ENCODE measurements at places on chromosomes 2 and 18.

DNA sequence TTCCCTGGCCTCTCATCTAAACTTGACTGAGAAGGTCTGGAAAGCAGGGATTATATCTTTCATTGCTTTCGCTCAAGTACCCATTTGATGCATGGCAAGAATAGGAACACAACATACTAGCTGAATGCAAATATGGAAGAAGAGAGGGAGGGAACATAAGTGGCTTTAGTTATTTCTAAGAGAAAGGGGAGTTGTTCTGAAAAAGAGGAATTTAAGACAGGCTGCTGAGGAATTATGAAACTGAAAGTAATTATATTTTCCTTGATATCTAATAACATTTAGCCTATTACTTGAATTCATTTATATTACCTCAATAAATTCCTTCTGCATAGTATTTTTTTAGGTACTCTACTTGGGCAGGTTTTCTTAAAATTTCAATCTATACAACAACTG, 105.8 kb upstream of the TTN start:
- DNase-seq, result no peak

GRCh38 chr2:25341011-25341727, 556 bp downstream of the DNMT3A start:
- DNase-seq, result peak; percentile 43

GRCh38 chr2:165868211-165868610, 74.2 kb upstream of the GALNT3 start:
- no peak for DNase-seq

GRCh38 chr2:234290671-234291070, 206.2 kb downstream of the ARL4C start:
- peak; percentile 60 for DNase-seq

DNA sequence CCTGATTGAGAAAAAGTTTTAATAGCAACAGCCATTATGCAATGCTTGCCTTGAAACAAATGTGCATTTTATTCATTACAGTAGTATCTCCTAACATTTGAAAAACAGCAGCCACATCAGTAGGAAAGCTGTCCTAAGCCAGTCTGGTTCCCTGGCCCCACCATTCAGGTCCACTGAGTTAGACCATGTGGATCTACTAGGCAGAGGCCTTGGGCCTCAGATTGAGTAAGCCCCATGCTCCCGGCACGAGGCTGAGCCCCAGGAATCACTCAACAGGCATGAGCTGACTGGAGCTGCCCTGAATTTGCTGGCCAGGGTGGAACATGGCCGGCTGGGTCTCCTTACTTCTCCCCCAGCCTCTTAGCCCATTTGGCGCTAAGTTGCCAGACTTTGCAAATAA, 103.4 kb downstream of the ZFP36L2 start:
- no peak for DNase-seq

DNA sequence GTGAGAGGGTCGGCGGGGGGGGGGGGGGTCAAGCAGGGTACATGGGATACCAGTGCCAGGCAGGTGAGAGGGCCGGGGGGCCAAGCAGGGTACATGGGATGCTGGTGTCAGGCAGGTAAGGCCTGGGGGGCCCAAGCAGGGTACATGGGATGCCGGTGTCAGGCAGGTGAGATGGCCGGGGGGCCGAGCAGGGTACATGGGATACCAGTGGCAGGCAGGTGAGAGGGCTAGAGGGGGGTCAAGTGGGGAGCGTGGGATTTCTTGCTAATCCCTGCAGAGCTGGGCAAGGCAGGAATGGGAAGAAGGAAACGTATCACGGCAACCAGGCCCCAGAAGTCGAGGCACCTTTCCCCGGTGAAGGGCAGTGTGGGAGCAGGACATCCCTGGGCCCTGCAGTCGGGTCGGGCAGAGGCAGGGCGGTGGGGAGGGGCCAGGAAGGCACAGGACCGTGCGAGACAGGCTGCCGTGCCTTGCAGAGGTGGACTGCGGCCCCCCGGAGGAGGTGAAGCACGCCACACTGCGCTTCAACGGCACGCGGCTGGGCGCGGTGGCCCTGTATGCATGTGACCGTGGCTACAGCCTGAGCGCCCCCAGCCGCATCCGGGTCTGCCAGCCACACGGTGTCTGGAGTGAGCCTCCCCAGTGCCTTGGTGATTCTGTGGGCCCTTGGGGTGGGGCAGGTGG, 49.3 kb downstream of the MTERF4 start:
- DNase-seq, result no peak

GRCh38 chr18:7524786-7525185, 42.3 kb upstream of the PTPRM start:
- no peak for DNase-seq

DNA sequence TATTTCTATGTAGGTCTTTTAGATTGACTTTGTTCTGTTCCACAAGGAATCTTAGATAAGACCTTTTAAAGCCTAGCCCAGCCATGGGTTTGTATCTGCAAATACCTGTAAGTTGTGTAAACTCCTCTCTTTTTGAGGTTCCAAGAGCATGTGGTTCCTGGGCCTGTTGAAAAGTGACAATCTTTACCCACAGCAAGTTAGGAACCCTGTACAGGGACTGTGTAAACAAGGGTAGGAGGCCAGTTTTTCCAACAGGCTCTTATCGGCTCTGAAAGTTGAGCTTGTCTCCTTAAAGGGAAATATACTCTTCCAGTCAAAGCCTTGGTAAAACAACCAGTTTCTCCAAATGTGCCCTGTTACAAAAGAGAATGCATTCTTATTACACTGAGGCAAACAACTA, 15.3 kb upstream of the ASXL3 start:
- DNase-seq, result no peak

- DNase-seq, result no peak
Measured at GRCh38 chr2:18792684-18793083, 203.3 kb upstream of the NT5C1B start.

DNA sequence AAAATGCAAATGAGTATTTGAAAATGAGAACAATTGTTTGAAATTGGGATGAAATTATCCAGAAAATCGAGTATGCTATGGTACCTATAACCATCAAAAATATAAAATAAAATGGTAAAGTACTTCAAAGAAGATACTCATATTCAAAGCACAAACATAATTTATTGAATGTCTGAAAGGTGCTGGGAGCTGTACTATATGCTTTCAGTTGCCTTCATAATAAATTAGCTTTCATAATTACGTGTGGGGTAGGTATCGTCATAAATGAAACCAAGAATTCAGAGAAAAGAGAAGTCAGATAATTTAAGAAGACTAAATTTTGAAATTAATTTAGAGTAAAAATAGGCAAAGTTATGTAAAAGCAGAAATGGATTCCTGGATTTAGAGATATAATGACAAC, 721.9 kb upstream of the ACVR2A start:
- DNase-seq, result no peak

- DNase-seq, result no peak
Measured at GRCh38 chr2:30392097-30392496, 54.9 kb upstream of the LCLAT1 start.

DNA sequence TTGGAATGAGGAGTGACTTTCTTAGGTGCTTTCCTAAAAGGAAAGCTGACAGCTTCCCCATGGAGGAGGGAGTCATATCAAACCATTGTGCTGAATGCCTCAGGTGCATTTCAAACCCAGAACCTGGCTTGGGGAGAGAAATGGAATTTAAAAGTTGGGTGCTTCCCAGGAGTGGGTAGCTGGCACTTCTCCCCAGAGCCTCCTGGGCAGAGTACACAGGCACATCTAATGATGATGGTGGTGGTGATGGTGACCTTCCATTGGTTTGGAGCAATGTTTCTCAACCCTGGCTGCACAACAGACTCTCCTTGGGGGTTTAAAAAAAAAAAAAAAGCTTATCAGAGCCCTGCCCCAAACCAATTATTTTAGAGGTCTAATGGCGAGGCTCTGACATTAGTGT, 8.3 kb downstream of the FOSL2 start:
- DNase-seq, result no peak

DNA sequence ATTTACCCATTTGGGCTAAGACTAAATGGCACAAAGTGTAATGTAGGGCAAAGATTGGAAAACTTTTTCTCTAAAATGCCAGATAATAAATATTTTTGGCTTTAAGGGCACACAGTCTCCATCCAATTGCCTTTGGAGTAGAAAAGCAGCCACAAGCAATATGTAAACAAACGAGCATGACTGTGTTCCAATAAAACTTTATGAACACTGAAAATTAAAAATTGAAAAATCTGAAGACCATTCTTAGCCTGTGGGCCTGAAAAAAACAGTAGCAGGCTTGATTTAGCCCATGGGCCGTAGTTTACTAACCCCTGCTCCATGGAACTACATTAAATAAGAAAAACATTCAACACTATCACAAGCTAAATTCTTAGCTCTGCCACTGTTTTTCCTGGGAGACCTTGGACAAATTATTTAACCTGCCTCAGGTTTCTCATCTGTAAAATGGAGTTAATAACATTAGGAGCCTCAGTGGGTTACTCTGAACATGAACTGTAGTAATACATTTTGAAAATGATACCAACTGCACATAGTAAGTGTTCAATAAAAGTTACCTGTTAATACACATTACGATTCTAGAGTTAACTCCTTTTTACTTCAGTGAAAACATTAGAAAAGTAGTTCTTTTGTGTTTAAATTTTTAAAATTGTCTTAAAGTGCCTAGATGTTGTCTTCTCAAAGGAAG, 1.3 kb downstream of the IFIH1 start:
- DNase-seq, result no peak

DNA sequence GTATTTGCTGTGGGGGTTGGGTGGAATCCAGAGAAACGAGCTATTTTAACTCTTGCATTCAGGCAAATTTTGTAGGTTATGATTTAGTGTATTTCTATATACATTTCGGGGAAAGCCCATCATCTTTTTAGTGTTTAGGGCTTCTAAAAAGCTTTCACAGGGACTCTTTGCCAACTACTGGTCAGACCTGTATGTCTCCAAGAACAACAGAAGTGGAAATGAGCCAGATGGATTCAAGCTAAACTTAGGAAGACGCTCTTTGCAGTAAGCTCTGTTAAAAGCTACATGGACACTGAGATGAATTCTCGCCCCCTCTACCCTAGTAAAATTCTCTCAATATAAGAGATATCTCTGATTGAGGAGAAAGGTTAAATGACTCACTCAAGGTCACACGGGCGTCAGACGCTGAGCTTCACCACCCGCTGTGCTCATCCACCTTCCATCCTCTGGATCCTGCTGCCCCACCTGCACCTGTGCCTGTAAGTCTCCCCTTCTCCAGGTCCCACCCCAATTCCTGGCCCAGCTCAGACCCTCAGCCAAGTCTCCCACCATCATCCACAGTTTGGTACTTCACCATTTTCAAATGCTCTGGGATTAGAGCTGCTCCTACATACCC, 85.6 kb downstream of the MARCHF4 start:
- DNase-seq, result no peak

GRCh38 chr2:120862201-120863060, 126.8 kb downstream of the GLI2 start:
- DNase-seq, result no peak

DNA sequence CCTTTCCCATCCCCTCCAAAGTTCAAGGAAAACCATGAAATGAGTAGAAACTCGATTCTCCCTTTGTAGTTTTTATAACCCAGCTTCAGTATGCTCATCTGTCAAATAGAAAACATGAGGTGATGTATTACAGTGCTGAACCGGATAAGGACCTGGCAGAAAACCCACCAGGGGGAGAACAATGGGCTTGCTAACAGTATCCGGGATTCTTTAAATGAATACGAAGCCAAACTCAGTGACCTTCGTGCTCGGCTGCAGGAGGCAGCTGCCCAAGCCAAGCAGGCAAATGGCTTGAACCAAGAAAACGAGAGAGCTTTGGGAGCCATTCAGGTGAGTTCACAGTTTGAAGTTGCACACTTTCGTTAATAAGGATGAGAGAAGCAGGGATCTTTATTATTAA, 113.6 kb upstream of the TTC39C start:
- no peak for DNase-seq

DNA sequence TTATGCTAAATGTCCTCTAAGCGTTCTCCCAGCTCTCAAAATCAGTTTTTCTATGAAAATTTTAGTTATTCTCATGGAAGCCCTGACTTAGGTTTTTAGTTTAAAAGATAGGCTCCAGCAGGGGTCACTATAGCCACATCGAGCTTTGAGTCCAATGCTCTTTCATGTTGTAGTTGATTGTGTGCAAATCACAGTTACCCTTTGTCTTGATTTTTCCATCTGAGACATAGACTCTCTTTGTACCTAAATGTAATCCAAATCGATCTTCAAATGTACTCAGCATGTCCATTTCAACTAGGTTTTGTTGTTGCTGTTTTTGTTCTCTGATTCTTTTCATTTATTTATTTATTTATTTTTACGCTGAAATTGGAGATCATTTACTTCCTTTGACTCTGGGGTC, 26.4 kb upstream of the MSTN start:
- peak; percentile 3 for DNase-seq

- no peak for DNase-seq
Measured at GRCh38 chr2:105803337-105803736, 58.6 kb downstream of the NCK2 start.

DNA sequence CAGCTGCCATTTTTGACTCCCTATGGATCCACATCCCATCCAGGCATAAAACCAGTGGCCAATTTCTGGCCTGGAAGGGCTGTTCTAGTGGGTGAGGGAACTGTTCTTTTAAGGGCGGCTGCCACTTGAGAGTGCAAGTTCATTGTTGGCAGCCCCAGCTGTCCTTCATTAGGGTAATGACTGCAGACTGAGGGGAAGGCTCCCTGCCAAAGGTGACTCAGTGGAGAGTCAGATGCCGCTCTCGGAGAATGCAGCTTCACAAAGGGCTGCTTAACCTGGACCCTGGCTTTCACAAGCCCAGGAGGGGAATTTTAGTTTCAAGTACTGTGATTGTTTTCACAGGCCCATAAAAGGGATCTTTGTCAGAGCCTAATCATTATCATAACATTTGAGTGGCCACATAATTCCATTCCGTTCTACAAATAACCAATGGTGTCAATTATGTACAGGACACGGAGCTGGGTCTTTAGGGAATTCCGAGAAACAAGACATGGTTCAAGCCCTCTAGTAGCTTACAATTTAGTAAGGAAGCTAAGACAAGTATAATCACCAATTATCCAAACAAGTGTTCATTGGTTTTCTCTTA, 235.7 kb downstream of the CDCA7 start:
- no peak for DNase-seq

DNA sequence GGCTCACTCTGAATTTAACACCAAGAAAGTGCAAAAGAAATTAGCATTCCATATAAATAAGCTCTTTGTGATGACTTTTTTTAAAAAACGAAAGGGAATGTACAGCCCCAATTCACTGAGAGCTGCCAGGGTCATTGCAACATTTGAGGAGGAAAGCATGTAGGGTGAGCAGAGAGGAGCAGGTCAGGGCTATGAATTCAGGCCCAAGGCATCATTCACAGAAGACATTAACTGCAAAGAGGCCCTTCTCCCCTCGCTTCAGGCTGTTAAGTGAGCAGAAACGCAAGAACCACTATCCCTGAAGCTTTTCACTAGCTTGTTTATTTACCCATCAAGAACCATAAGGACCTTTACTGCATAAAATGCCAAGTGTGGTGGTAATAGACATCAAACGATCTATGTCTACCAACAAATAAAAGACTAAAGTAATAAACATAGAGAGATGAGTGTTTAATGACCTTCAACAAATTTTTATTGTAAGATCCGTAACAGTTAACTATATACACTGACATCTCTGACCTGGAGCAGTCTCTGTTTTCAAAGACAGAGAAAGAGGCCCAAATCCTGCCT, 333.1 kb upstream of the HNRNPA3 start:
- no peak for DNase-seq

- DNase-seq, result no peak
Measured at GRCh38 chr18:59650266-59650820, 46.9 kb downstream of the CCBE1 start.

- no peak for DNase-seq
Measured at GRCh38 chr18:47260120-47260923, 8.9 kb upstream of the SKOR2 start.

- no peak for DNase-seq
Measured at GRCh38 chr2:121245120-121245820, 39.7 kb downstream of the TFCP2L1 start.

- DNase-seq, result no peak
Measured at GRCh38 chr2:240596491-240596931, 10.0 kb downstream of the CAPN10 start.

GRCh38 chr2:105600602-105600948, 144.1 kb upstream of the NCK2 start:
- DNase-seq, result no peak

Measured in stimulated activated CD4-positive, alpha-beta T cell treated with anti-CD3 and anti-CD28 coated beads, Interleukin-12 subunit alpha, Interleukin-12 subunit beta, amount 100 ng/mL, for 4 hours (primary cell).